Anterior cingulate cortex (tissue), 58 donors: ENCODE measurements at places on chromosomes 11 and 22.
A peak's percentile ranks its signal among the peaks of the same experiment; 100 is the strongest.

DNA sequence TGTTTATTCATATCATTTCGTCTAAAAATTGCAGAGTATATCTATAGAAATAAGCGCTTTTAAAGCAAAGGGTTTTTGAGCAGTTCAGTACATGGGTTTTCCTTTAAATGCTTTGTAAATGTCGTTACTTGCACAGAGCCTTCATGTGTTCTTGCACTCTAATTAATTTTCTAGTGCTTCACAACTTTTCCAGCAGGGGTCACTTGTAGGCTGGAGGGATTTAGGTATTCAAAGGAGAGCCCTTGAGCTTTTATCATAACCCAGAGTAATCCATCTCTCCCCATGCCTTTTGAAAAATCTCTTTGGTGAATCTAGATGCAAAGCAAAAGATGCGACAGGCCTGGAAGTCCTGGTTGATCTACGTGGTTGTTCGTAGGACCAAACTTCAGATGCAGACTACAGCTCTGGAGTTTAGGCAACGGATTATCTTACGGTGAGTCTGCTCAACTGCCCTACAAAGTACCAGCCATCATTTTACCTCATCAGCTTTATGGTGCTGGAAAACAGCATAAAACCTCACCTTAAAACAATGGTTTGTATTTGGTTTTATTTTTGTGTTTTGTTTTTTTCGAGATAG, 60.4 kb downstream of the SFI1 start:
- DNase-seq: no peak

DNA sequence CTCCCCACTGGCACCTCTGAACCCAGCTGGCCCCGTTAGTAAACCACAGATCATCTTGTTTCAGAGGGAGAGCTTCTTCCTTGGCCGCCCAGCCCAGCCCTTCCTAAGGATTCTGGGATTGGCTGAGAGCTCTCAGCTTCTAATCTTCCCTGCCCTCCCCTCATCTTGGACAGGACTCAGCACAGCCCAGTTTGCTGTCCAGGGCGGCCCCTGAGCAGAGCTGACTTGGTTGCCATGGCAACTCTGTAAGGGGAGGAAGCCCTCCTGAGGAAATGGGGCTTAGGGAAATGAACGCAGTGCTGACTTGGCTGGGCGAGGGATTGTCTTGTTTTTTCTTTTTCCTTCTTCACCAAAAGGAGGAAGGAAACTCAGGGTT, 4.6 kb downstream of the APOL4 start:
- DNase-seq: peak; percentile 19

DNA sequence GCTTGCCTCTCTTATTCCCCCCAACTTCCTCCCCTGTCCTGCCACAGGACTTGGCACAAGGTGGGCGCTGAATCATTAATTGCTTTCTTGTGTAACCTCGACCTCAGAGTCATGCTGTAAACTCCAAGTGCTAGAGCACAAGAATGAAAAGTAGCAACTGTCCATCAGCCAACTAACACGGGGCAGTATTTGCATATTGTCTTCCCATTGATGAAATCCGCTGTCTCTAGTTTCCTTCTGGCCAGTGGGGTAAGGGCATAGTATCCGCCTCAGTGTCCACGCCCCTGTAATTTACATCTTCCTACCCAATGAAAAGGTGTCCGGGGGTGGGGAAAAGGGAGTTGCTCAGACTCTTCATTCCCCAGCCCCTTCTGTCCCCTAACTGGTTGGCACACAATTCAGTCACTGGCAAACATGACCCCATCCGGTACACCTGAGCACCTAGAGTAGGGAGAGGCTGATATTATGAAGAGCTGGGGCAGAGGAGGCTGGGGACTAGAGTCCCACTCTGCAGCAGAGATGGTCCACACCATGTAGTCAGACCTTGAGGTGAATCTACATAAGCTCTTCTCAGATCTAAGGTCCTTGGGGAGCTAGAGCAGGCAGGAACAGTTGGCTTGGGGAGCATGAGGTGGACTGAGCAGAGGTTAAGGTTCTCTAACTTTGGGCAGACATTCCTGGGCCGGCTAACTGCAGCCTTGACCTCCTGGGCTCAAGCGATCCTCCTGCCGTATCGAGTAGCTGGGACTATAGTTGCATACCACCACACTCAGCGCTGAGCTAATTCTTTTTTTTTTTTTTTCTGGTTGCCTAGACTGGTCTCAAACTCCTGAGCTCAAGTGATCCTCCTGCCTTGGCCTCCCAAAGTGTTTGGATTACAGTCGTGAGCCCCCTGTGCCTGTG, 6.8 kb upstream of the GGA1 start:
- DNase-seq: no peak

- no peak for DNase-seq
Measured at GRCh38 chr22:21961886-21962654, 9.4 kb upstream of the PPM1F start.

DNA sequence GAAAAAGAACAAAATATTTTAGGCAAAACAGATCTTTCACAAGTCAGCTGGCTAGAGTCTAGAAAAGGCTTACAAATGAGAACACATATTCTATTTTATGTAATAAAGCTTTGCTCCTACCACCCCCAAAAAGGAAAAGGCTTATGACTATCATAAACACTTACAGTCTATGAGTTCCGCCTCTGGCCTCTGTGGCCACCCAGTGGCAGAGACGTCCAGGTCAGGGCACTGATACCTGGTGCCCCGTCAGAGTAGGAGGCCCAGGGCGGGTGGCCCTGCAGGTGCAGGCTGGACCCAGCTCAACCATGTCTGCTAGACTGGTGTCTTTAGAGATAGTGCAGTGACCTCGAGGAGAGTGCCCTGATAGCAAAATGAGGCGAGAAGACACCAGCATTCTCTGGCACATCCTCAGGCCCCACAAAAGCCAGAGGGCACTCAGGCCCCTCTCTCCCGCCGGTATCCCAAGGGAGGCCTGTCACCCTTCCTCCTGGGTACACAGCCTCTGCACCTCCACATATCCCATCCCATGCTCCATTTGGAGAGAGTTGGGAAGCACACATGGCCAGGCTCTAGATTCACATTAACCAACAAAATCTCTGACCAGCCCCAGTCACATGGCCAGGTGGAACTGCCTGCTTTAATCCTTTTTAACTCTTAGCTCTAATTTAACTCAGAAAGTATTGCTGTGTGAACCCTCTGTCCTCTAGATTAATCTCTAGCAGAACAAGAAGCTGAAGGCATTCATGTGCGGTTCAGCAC, 27.3 kb upstream of the SERPIND1 start:
- DNase-seq: no peak
